Stimulated activated CD4-positive, alpha-beta T cell treated with anti-CD3 and anti-CD28 coated beads, Interleukin-1b, Interleukin-23, amount 100 ng/mL, for 1 hour (primary cell): ENCODE measurements at places on chromosomes 1 and 21.

GRCh38 chr1:182035097-182035770 lies 26.3 kb downstream of the ZNF648 start:
- DNase-seq = no peak

DNA sequence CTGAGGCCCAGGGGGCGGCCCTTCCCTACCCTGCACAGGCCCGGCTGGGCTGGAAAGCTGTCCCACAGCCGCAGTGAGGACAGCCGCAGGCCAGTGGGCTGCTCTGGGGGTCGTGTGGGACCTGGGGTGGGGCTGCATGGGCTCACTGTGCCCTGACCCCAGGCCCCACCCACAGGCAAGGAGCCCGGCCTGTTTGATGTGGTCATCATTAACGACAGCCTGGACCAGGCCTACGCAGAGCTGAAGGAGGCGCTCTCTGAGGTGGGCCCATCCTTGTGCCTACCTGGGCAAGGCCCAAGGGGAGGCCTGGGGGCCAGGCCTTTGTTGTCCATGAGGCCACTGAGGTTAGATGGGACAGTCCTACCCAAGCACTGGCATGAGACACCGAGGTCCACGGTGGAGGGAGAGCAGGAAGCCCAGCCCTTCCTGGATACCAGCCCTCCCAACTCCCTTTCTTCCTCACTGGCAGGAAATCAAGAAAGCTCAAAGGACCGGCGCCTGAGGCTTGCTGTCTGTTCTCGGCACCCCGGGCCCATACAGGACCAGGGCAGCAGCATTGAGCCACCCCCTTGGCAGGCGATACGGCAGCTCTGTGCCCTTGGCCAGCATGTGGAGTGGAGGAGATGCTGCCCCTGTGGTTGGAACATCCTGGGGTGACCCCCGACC lies 1.4 kb upstream of the GJC2 start:
- no peak for DNase-seq

GRCh38 chr1:234609691-234610042 lies 311 bp downstream of the IRF2BP2 start:
- DNase-seq = no peak

DNA sequence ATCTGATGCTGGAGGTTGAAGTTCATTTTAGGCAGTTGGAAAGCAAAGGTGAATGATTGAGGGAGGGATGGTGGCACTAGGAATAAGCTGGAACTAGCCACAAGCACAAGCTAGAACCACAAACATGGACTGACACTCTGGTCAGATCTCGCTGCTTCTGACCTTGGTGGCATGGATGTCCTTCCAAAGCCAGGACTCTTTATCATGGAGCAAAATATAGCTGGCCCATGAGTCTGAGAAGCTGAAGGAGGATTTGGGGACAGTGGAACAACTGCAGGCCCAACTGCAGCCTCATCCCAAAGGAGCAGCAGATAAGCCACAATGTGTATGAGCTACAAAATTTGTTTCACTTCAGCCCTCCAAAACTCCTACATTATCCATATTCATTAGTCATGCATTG lies 35.5 kb downstream of the SRSF11 start:
- no peak for DNase-seq

GRCh38 chr1:18128298-18128697 lies 20.7 kb downstream of the IGSF21 start:
- DNase-seq = no peak

GRCh38 chr1:154557939-154558719 lies at the start of gene UBE2Q1:
Gene UBE2Q1 (minus strand): TSS chr1:154558662. CDS start chr1:154558553, 109 bp downstream.
- peak; percentile 6 for DNase-seq

- no peak for DNase-seq
Measured at GRCh38 chr1:164598719-164599118, 39.7 kb downstream of the PBX1 start.

- DNase-seq = no peak
Measured at GRCh38 chr1:165224504-165224903, 132.0 kb downstream of the LMX1A start.
